Activated CD4-positive, alpha-beta T cell treated with anti-CD3 and anti-CD28 coated beads, Interleukin-2, amount 10 ng/mL, durations not matched to agents 7 days and 5 days (primary cell): ENCODE measurements at places on chromosomes 7 and 10.
A peak's percentile ranks its signal among the peaks of the same experiment; 100 is the strongest.

- no peak for DNase-seq
Measured at GRCh38 chr10:21593986-21594385, 60.0 kb downstream of the MLLT10 start.

GRCh38 chr10:35058134-35058533 is 32.0 kb downstream of the CUL2 start:
- DNase-seq: no peak

DNA sequence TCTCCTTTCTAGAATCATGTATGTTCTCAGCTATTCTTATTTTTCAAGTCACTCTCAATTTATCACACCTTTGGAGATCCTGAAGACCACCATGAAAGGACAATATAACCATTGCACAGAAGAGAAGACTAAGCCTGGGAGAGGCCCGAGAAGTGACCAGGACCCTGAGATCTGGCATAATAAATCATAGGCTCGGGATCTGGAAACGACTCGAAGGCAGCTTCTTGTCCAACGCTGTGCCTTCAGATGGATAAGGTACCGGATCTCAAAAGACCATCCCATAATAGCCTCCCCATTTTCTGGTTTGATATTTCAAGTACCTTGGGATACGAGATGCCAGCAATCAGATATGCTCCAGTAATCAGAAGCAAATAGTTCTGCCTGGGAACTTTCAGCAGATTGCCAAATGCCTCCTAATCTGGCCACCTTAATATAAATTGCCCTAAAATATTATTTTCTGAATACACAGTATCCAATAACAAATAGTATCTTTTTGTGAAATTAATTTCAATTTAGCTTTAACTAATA is 179.2 kb upstream of the ZMIZ1 start:
- DNase-seq: no peak

GRCh38 chr10:101934686-101935305 is 91.2 kb upstream of the KCNIP2 start:
- DNase-seq: no peak

DNA sequence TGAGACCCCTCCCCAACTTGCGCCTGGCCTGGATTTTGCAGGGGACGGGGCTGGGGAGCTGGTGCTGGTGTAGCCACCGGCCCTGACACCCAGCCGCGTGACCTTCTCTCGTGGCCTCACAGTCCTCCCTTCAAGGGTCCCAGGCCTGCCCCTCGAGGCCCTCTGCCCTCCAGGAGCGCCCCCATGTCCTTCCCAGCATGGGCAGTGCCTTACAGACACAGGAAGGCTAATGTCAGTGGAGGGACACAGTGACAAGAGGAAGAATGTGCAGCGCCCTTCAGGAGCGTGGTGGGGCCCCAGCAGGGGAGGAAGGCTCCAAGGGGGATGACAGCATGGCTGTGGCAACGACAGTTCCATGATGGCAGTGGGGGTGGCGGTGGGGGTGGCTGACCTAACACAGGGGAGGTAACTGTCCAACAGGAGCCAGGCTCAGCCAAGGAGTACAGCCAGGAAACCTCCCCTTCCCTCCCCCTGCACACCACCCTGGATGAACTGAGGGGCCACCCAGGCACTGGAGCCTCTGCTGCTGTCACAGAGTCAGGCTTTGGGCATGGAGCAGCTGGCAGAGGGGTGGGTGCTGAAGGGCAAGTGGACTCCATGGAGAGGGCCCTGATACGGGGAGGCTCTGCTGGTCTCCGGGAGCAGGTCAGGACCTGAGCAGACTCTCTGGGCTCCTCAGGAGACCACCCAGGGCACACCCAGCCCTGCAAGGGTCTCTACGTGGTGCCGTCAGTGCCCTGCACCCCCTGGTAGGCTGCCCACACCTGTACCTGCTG is 76.0 kb upstream of the RET start:
- no peak for DNase-seq

- peak; percentile 84 for DNase-seq
Measured at GRCh38 chr10:13787015-13787421, 200.3 kb downstream of the PRPF18 start.

DNA sequence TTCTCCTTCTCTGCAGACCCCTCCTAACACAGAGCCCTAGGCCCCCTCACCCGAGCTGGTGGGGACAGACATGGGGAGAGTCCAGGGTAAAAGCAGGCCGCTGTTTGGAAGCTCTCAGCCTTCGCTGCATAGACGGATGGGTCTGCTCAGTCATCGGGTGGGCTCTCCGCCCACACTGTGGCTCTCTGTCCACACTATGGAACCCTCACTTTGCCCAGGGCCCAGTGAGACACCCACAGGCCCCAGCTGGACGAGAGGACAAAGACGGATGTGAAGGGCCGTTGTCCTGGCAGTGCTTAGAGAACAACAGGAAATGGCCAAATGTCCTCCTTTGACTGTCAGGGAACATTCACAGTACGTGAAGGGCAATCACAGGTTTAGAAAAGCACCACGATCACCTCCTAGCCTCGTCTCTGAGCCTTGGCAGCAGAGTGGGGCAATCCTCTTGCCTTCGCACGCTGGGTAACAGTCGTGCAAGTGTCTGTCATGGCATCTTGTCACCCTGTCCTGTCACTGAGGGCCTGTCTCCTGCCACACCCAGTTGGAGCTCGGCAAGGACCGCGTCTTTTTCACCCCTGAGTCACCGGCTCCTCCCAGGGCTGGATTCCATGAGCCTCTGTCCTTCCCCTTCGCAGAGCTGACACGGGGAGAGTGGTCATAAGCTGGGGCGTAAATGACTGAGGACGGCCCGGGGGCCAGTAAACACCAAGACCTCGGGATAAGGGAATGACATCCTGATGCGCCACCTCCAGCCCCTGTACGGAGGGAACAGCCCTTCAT is 80.6 kb downstream of the PRKAG2 start:
- DNase-seq: no peak

DNA sequence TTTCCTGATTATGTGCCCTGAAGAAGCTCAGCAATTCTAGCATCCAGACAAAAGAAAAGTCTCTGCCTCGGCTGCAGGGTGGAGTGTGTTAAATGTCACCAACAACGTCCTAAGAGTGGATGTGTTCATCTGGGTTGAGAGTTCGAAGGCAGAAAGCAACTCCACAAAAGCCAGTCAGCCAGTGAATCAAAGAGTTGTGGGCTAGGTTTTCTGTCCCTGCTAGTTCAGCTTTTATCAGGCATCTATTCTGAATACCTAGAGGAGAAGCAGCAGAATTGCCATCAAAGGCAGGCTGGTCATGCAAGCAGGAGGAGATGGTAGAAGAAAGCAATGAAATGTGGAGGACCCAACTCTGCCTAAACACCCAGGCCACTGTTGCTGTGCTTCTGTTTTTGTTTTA is 205.2 kb downstream of the KLF6 start:
- DNase-seq: no peak

DNA sequence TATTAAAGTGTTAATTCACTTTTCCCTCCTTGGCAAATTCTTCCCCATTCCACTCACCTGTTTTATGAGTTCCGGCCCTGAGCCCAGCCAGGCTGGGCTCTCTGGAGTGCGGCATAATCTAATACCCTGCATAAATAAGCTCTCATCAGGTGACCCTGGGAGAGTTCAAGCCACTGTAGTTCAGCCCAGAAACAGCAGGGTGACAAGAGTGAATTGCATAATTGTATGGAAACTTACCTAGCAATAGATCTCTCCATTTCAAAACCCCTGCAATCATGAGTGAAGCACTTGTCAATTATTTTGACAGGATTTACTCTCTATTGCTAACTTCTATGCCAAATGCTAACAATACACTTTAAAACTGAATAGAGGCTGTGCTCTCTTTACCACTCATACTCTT is 94.7 kb downstream of the OSBPL3 start:
- no peak for DNase-seq
